ENCODE measurements at places on chromosomes 3 and 15.
A peak's percentile ranks its signal among the peaks of the same experiment; 100 is the strongest.

DNA sequence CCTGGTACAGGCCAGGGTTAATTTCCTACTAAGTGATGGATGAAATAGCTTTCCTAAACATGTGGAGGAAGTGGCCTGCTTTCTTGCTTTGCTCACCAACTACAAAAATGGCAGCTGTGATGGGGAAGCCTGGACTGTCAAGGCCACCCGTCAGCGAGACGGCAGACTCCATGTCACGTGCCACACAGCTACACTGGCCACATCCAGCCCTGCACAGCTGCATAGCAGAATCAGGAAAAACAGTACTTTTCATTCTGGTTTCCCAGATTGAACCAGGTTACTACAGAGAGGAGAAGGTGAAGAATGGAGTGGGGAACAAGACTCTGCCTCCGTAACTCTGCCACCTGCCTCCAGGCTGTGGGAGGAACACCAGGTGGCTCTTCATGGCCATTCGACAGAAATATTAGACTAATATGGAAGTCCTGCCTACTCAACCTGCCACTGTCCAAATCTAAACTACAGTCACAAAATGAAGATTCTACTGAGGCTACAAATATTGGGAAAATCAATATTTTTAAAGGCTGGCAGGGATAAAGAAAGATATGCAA, 174.3 kb downstream of the MAGI1 start:
- DNase-seq, result no peak

GRCh38 chr3:64342940-64343688, 117.8 kb upstream of the PRICKLE2 start:
- DNase-seq, result no peak

GRCh38 chr3:138124188-138124587, 8.0 kb downstream of the A4GNT start:
- DNase-seq, result no peak

DNA sequence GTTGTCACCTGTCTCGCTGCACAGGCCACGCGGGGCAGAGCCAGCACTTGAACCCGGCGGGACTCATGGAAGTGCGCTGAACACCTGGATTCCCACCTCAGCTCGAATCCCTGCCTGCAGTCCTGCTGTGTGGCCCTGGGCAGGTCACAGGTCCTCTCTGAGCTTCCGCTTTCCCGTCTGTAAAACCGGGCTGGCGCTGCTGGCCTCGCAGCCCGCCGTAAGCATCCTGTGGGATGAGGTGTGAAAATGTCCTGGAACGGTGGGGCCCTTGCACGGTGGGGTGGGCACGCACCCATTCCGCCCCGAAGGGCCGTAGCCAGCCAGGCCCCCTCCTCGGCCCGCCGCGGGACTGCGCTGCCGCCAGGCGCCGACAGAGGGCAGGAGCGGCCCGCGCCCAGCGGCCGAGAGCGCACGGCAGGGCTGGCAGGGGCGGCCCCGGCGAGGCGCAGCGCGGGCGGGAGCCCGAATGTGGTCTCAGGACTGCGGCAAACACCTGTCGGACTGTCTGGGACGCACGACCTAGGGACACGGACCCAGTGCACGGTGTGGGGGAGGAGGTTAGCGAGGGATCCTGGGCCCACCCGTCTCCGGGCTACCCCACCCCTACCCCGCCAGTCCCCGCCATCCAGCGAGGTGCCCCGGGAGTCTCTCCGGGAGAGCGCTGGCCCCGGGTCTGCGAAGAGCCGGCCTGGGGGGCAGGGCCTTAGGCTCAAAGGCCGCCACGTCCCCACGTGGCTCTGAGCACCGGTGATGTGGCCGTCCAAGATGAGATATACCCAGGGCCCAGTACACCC, 40.4 kb downstream of the DNAJB8 start:
- DNase-seq, result peak; percentile 93

DNA sequence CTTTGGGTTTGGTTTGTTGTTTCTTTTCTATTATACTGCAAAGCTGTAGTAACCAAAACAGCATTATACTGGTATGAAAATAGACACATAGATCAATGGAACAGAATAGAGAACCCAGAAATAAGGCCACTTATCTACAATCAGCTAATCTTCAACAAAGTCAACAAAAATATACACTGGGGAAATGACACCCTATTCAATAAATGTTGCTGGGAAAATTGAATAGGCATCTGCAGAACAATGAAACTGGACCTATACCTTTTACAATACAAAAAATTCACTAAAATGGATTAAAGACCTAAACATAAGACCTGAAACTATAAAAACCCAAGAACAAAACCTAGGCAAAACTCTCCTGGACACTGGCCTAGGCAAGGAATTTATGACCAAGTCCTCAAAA, 52.9 kb downstream of the TLNRD1 start:
- DNase-seq, result no peak

GRCh38 chr3:169662132-169662842, 1.2 kb downstream of the MECOM start:
- DNase-seq, result peak; percentile 61

DNA sequence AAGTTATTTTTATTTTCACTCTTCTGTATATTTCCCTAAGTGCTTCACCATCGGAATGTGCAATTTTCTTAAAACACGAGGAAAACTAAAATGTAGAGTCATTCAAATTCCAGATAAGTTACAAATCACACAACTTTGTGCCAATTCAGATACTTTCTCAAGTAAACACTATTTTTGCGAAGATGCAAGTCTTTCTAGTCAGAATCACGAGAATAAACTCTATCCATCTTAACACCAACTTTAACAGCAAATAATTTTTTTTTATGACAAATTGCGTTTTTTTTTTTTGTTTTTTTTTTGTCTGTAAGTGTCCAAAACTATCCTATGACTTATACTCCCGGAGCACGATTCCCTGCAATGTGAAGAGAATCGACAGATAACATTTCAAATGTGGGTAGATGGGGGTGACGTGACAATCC, 1.3 kb downstream of the STAG1 start:
- DNase-seq, result no peak

GRCh38 chr15:54566654-54567053, 588.4 kb downstream of the UNC13C start:
- no peak for DNase-seq

DNA sequence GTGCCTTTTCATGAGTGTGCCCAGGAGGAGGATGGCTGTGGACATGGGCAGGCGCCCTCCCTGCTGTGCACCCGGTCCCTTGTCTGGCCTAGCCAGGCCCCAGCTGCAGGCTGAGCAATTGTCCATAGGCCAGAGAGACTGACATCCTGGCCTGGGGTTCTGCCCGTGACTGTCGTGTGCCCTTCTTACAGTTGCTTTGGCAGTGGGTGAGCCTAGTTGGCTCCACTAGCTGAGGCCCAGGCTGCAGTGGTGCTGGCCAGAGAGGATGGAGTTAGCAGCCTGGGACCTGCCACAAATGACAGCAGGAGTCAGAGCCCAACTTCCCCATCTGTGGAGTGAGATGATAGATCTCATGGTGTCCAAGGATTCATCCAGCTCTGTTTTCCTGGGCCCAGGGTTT, 9.0 kb upstream of the CHRNB4 start:
- no peak for DNase-seq

DNA sequence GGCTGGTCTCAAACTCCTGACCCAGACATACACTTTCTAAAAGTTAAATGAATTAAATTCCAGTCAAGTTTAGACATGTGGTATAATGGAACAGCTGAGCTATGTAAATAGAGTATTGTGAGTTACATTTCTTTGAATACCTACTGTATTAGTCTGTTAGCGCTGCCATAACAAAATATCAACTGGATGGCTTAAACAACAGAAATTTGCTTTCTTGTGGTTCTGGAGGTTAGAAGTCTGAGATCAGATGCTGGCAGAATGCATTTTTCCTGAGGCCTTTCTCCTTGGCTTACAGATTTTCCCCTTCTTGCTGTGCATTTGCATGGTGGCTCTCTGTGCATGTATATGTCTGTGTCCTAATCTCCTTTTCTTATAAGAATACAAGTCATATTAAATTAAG, 101.5 kb upstream of the TGFBR2 start:
- no peak for DNase-seq

DNA sequence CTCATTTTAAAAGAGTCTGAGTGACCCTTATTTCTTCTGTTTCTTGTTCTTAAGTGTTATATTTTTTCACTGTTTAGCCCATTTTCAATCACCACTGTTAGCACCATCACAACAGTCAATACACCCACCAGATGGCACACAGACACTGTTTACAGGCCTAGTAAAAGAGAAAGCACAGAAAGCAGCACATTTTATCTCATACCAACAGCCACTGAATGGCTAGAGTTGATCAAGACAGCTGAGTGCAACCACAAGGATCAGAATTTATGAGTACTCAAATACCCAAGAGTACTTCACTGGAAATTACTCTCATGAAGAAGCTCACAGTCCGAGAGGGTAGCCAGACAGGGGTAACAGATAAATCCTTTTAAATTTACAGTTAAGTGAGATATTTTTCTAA, 127.0 kb downstream of the TFDP2 start:
- DNase-seq, result peak; percentile 26

- DNase-seq, result no peak
Measured at GRCh38 chr3:11168881-11169805, 14.8 kb downstream of the HRH1 start.

- DNase-seq, result no peak
Measured at GRCh38 chr3:148873977-148874376, 8.9 kb downstream of the CPA3 start.

- DNase-seq, result no peak
Measured at GRCh38 chr15:52093167-52093538, 19.4 kb downstream of the BCL2L10 start.

- DNase-seq, result peak; percentile 25
Measured at GRCh38 chr15:69060744-69061143, 46.2 kb downstream of the NOX5 start.

- no peak for DNase-seq
Measured at GRCh38 chr3:41846850-41847249, 115.1 kb downstream of the ULK4 start.

DNA sequence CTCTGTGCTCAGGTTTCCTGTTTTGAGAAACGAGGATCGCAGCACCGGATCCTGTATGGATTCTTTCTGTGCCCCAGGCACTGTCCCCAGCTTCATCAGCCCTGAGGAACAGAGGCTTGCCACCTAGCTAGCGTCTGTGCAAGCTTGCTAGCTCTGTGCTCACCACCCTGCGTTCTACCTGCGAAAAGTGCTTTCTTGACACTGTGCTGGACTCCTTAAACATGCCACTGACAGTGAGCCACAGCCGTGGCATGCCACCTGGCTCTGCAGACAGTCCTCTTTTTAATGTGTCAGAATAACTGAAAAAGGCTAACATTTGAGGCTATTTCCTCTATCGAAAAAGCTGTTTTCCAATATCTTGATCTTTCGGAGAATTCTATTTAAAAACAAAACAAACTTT, 1.4 kb downstream of the PGPEP1L start:
- no peak for DNase-seq

DNA sequence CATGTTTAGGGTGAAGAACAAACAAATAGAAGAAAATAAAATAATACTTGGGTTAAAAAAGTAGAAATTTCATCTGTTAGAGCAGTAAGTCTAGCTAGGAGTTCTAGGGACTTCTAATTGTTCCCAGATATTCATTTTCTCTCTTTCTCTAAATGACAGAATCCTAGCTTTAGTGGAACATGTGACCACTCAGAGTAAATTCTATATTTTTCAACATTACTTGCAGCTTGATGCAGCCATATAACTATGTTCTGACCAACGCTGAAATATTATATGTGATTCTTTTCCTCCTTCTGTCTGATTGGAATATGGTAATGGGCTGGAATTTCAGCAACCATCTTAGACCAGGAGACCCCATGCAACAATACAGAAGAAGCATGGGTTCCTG, 8.1 kb downstream of the PTX3 start:
- DNase-seq, result no peak

GRCh38 chr3:17035033-17035432, 150.3 kb downstream of the PLCL2 start:
- no peak for DNase-seq

- no peak for DNase-seq
Measured at GRCh38 chr3:145058483-145058882, 1086.9 kb downstream of the DIPK2A start.

GRCh38 chr15:45795440-45796069, 160.7 kb downstream of the SQOR start:
- DNase-seq, result no peak

- DNase-seq, result no peak
Measured at GRCh38 chr3:140545756-140546155, 132.1 kb upstream of the TRIM42 start.

Data from GM10248 (cell line).